Panc1 (cell line): ENCODE measurements at places on chromosomes 1 and 21. TPM values are rescaled to one million over a fixed set of nuclear protein-coding genes. Genes with fewer than 3 reads are reported as not detected.

The CD5L gene
- not detected for total RNA-seq

The CCDC27 gene
- not detected for total RNA-seq

The GPBP1L1 gene
- 130 TPM for total RNA-seq

The CHODL gene
- total RNA-seq = 0.10 TPM

The USH2A gene
- total RNA-seq = not detected

The KLF17 gene
- total RNA-seq = not detected

The RCC1 gene
- total RNA-seq = 61.2 TPM
